ENCODE measurements at places on chromosomes 16 and 17.

DNA sequence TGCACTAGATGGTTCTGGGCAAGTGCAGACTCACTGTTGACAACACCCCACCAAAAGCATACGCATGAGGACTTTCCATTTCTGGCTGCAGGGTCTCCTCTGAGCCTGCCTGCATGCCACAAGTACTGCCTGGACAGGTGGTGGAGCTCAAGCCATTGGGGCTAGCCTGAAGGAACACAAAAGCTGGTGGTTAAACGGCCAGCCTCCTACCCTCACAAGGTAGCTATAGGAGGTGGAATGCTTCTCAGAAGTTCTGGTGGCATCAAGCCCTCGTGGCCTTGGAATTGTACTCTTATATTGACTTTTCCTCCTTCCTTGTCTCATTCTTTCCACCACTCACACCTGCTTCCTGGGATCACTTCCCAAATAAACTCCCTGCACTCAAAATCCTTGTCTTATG is 56.6 kb upstream of the BCAR1 start:
- DNase-seq, result no peak

DNA sequence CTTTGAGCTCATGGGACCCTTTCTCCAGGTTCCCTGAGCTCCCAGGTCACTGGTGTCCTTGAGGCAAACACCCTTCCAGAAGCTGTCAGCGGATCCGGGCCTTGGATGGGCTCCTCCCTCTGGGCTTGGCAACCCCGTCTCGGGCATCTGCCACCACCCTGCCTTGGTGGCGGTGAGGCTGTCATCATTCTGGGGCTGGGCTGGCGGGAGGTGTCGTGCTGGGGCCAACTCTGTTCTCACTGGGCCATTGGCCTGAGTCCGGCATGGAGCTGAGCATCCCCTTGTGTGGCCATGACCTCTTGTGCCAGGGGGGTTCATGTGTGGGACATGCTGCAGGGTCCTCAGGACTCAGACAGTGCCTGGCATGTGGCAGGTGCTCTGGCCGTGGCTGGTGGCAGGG is 197.6 kb downstream of the LAT start:
- DNase-seq, result no peak

DNA sequence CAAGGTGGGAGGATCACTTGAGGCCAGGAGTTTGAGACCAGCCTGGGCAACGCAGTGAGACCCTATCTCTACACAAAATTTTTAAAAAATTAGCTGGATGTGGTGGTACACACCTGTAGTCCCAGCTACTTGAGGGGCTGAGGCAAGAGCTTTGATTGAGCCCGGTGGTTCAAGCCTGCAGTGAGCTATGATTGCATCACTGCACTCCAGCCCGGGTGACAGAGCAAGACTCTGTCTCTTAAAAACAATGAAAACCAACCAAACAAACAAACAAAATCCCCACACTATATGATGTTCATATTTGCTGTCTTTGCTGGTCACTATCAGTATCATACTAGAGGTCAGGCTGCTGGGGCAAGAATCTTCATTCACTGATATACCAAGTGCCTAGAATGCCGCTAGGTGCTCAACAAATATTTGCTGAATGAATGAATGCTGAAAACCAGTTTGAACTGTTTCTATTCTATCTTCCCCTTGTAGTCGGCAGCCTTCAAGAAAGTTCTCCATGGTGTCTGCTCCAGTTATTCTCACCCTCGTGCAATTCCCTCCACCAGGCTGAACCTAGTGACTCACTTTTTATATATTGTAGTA is 127.0 kb downstream of the IRX3 start:
- no peak for DNase-seq

- DNase-seq, result peak; percentile 42
Measured at GRCh38 chr16:68696514-68696913, 40.6 kb upstream of the CDH1 start.

GRCh38 chr17:79941088-79942010 is 94.3 kb downstream of the TBC1D16 start:
- no peak for DNase-seq
